Naive B cell (primary cell): ENCODE measurements at places on chromosomes 6 and 20. TPM values are rescaled to one million over a fixed set of nuclear protein-coding genes. Genes with fewer than 3 reads are reported as not detected.

The RIMS4 gene
- polyA plus RNA-seq = not detected

The RIPOR2 gene
- polyA plus RNA-seq = 472 TPM

The ADTRP gene
- not detected for polyA plus RNA-seq

The RAET1L gene
- not detected for polyA plus RNA-seq

The SLC22A2 gene
- not detected for polyA plus RNA-seq

The NTSR1 gene
- polyA plus RNA-seq = not detected

The KLHDC3 gene
- 89.3 TPM for polyA plus RNA-seq

DNA sequence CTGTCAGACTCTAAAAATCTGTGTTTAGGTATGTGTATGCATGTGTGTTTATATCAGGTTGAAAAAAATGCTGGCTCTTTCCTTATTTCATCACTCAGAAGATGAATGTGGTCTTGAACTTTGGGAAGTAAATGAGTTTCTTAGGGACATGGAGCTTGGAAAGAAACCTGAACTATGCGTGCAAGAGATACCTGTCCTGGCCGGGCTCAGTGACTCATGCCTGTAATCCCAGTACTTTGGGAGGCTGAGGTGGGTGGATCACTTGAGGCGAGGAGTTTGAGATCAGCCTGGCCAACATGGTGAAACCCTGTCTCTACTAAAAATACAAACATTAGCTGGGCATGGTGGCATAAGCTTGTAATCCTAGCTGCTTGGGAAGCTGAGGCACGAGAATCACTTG lies 4.4 kb upstream of the GLP1R start:
- no peaks in the 10 kb centered on the region for H3K36me3 ChIP-seq
- H3K4me3 ChIP-seq = no peak overlapping the region
- DNase-seq = no peak
- no peak overlapping the region for H3K27ac ChIP-seq

GRCh38 chr6:154814063-154814462 lies 80.8 kb downstream of the SCAF8 start:
- H3K27me3 ChIP-seq = no peaks in the 10 kb centered on the region
- peaks cover 42% of the 10 kb centered on the region for H3K36me3 ChIP-seq
- H3K4me1 ChIP-seq = peaks cover 35% of the 10 kb centered on the region
- DNase-seq = no peak

GRCh38 chr6:142786476-142786875 lies 158.5 kb downstream of the HIVEP2 start:
- H3K27me3 ChIP-seq = no peaks in the 10 kb centered on the region
- no peak overlapping the region for H3K27ac ChIP-seq
- H3K36me3 ChIP-seq = peaks cover 4% of the 10 kb centered on the region
- H3K4me1 ChIP-seq = peaks cover 32% of the 10 kb centered on the region
- DNase-seq = no peak

GRCh38 chr6:91608428-91608827 lies 1021.6 kb upstream of the MAP3K7 start:
- no peak overlapping the region for H3K4me3 ChIP-seq
- H3K36me3 ChIP-seq = no peaks in the 10 kb centered on the region
- H3K27me3 ChIP-seq = no peaks in the 10 kb centered on the region
- no peak overlapping the region for H3K27ac ChIP-seq
- H3K4me1 ChIP-seq = no peaks in the 10 kb centered on the region

- no peak overlapping the region for H3K27ac ChIP-seq
- H3K27me3 ChIP-seq = peaks cover 38% of the 10 kb centered on the region
- peaks cover 17% of the 10 kb centered on the region for H3K4me1 ChIP-seq
- H3K36me3 ChIP-seq = no peaks in the 10 kb centered on the region
- H3K4me3 ChIP-seq = peak overlapping the region; percentile 5
Measured at GRCh38 chr6:157325069-157325805, 1.9 kb upstream of the TMEM242 start.

DNA sequence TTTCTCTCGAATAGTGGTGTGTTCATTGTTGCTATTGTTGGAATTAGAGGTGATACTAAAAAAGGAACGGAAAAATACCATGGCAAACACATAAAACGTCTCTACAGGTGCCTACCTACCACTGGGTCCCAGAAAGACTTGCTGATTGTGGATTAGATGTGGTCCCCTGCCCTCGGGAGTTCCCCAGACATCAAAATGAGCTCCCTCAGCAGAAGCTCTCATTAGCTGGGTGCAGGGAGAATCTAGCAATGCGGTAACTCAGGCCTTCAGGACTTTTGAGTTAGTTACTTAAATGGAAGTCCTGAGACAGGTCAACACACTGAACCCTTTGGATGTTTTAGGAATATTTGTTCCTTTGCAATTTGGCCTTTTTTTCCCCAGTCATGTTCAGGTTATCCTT lies 6.1 kb downstream of the IRF4 start:
- H3K27ac ChIP-seq = peak overlapping the region; percentile 48
- DNase-seq = no peak
- peaks cover 43% of the 10 kb centered on the region for H3K36me3 ChIP-seq
- no peaks in the 10 kb centered on the region for H3K27me3 ChIP-seq
- H3K4me1 ChIP-seq = peaks cover 62% of the 10 kb centered on the region

- no peak overlapping the region for H3K4me3 ChIP-seq
- no peak for DNase-seq
- no peaks in the 10 kb centered on the region for H3K27me3 ChIP-seq
- no peak overlapping the region for H3K27ac ChIP-seq
Measured at GRCh38 chr20:16299897-16300296, 273.4 kb downstream of the KIF16B start.

- no peaks in the 10 kb centered on the region for H3K36me3 ChIP-seq
- H3K4me3 ChIP-seq = no peak overlapping the region
- no peak overlapping the region for H3K27ac ChIP-seq
- DNase-seq = no peak
- peaks cover 45% of the 10 kb centered on the region for H3K27me3 ChIP-seq
Measured at GRCh38 chr20:39136798-39137197, 174.7 kb downstream of the DHX35 start.

DNA sequence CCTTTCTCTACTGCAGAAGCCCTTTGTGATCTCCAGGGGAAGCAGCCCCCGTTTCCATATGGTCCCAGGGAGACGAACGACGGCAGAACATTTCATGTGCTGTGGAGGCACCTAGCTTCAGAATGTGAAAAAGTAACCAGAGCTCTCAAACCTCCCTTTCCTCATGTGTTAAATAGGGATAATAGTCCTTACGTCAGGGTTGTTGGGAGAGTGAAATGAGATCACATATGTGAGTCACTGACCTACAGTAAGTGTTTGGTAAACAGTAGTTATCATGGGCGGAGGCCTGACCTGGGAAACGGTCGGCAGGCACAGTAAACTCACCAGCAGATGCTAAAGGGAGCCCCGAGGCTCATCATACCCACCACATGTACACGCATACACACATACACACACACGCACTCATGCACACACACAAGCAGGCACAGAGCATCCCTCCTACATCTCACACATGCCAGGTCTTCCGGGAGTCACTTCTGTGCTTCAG lies 89.7 kb downstream of the LY86 start:
- no peaks in the 10 kb centered on the region for H3K36me3 ChIP-seq
- DNase-seq = no peak
- no peak overlapping the region for H3K27ac ChIP-seq
- H3K4me1 ChIP-seq = peaks cover 7% of the 10 kb centered on the region
- H3K4me3 ChIP-seq = no peak overlapping the region

GRCh38 chr6:25050356-25050755 lies 114.6 kb upstream of the RIPOR2 start:
- peaks cover 56% of the 10 kb centered on the region for H3K4me1 ChIP-seq
- DNase-seq = no peak
- no peaks in the 10 kb centered on the region for H3K27me3 ChIP-seq
- no peak overlapping the region for H3K4me3 ChIP-seq
- no peaks in the 10 kb centered on the region for H3K36me3 ChIP-seq

DNA sequence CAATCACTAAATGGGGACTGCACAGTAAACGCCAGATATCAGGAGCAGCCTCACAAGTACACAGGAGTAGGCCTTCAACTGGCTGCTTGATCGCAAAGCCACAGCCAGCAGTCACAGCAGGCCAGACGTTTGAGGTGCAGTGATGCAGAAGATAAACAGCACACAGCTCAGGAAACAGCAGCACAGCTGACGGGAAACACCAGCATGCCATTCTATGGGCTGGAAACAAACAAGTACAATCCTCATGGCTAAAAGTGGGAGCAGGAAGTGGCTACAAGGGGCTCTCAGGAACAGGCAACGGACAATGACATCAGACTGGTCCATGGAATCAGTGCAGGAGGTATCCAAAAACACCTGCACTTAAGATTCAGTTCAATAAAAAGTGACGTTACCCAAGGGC lies 111.0 kb downstream of the DTNBP1 start:
- no peaks in the 10 kb centered on the region for H3K27me3 ChIP-seq
- H3K4me1 ChIP-seq = peaks cover 52% of the 10 kb centered on the region
- DNase-seq = peak; percentile 28
- H3K27ac ChIP-seq = peak overlapping the region; percentile 89
- peak overlapping the region; percentile 69 for H3K4me3 ChIP-seq

DNA sequence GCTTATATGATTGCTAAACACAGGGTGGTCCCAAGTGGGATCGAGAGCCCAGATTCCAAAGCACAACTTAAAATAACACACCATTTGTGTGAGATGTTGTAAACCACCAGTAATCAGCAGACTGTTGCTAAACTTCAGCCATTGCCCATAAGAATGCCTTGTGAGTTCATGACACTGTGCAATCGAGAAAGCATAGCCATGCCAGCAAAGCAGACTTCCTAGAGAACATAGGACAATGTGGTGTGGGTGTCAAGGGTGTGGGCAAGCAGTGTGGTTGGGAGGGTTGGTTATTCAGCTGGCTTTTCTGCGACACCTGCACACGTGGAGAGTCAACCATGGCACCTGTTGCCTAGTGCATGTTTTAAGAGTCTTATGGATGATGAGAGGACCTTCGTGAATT lies 16.1 kb upstream of the CALHM6 start:
- H3K4me3 ChIP-seq = no peak overlapping the region
- H3K27ac ChIP-seq = no peak overlapping the region
- H3K27me3 ChIP-seq = no peaks in the 10 kb centered on the region
- no peak for DNase-seq
- no peaks in the 10 kb centered on the region for H3K36me3 ChIP-seq
- H3K4me1 ChIP-seq = peaks cover 17% of the 10 kb centered on the region

GRCh38 chr6:129184808-129185366 lies 301.9 kb downstream of the LAMA2 start:
- no peak for DNase-seq
- no peaks in the 10 kb centered on the region for H3K27me3 ChIP-seq
- H3K36me3 ChIP-seq = no peaks in the 10 kb centered on the region
- no peaks in the 10 kb centered on the region for H3K4me1 ChIP-seq
- no peak overlapping the region for H3K27ac ChIP-seq

GRCh38 chr6:56959938-56960337 lies 5.0 kb downstream of the BEND6 start:
- H3K4me3 ChIP-seq = no peak overlapping the region
- DNase-seq = no peak
- no peaks in the 10 kb centered on the region for H3K36me3 ChIP-seq
- peaks cover 24% of the 10 kb centered on the region for H3K27me3 ChIP-seq
- peaks cover 8% of the 10 kb centered on the region for H3K4me1 ChIP-seq
- H3K27ac ChIP-seq = no peak overlapping the region

DNA sequence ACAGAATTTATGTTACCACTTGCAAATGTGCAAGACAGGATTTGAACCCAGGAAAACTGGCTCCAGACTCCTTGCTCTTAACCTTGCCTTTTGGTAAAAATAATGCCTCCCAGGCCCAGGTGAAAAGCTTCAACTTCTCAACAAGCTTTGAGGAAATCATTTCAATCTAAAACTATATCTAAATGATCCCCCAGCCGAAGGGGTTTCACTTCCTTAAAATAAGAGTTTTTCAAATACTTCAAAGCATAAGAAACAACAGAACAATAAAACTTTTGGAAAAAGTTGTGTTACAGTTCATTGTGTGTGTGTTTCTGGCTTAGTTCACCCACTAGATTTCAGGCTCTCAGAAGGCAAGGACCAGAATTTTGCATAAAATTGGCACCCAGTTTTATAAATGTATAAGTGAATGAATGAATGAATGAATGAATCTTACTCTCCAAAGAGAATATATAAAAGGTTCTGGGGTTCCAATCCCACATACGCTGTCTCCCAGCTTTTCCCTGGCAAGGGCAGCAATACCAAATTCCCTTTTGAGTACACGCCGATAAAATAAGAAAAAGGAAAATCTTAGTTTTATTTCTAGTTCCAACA lies 5.4 kb downstream of the OR2H2 start:
- no peak overlapping the region for H3K27ac ChIP-seq
- DNase-seq = no peak
- H3K4me3 ChIP-seq = no peak overlapping the region
- no peaks in the 10 kb centered on the region for H3K36me3 ChIP-seq
- peaks cover 5% of the 10 kb centered on the region for H3K27me3 ChIP-seq
- H3K4me1 ChIP-seq = peaks cover 6% of the 10 kb centered on the region

- H3K36me3 ChIP-seq = no peaks in the 10 kb centered on the region
- H3K4me3 ChIP-seq = no peak overlapping the region
- H3K4me1 ChIP-seq = no peaks in the 10 kb centered on the region
- no peak overlapping the region for H3K27ac ChIP-seq
- H3K27me3 ChIP-seq = peaks cover 5% of the 10 kb centered on the region
Measured at GRCh38 chr6:114039841-114040240, 68.9 kb upstream of the HDAC2 start.

DNA sequence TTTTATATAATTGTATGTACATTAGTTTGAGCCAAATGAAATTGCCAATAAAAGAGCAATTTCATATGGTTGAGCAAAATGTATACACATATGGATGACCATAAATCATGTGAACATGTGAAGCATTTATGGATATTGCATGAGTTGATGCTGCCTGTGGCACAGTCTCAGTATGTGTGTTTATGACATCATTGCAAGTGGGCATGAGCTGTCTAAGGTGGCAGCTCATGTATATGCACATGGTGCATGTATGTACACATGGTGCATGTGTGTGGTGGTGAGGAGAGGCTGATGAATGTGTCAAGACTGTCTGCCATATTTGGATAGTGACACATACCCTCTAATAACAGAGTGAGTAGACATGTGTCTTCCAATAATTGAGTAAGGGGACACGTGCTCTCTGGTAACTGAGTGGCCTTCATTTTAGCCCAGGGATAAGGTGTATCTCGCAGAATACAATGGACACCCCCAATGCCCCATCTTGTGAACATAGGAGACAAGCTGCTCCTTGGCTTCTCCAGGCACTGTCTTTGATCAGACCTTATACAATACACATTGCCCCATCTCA lies 208.8 kb downstream of the DHX35 start:
- no peaks in the 10 kb centered on the region for H3K4me1 ChIP-seq
- peaks cover 12% of the 10 kb centered on the region for H3K36me3 ChIP-seq
- H3K27me3 ChIP-seq = peaks cover 27% of the 10 kb centered on the region
- no peak for DNase-seq
- H3K4me3 ChIP-seq = no peak overlapping the region
- no peak overlapping the region for H3K27ac ChIP-seq

GRCh38 chr20:13229538-13229937 lies 8.5 kb downstream of the ISM1 start:
- H3K36me3 ChIP-seq = no peaks in the 10 kb centered on the region
- peaks cover 2% of the 10 kb centered on the region for H3K27me3 ChIP-seq
- no peaks in the 10 kb centered on the region for H3K4me1 ChIP-seq

- H3K27me3 ChIP-seq = peaks cover 12% of the 10 kb centered on the region
- H3K4me3 ChIP-seq = no peak overlapping the region
- no peaks in the 10 kb centered on the region for H3K36me3 ChIP-seq
- DNase-seq = no peak
Measured at GRCh38 chr6:16836144-16836981, 75.1 kb upstream of the ATXN1 start.

- DNase-seq = no peak
- H3K4me1 ChIP-seq = peaks cover 2% of the 10 kb centered on the region
- no peaks in the 10 kb centered on the region for H3K36me3 ChIP-seq
- H3K4me3 ChIP-seq = no peak overlapping the region
- H3K27ac ChIP-seq = no peak overlapping the region
Measured at GRCh38 chr6:45592991-45593390, 215.3 kb upstream of the SUPT3H start.
